ENCODE measurements at places on chromosomes 13 and 19.
A peak's percentile ranks its signal among the peaks of the same experiment; 100 is the strongest.

- DNase-seq = no peak
These were observed 65.6 kb downstream of the WASF3 start for GRCh38 chr13:26623125-26623524.

DNA sequence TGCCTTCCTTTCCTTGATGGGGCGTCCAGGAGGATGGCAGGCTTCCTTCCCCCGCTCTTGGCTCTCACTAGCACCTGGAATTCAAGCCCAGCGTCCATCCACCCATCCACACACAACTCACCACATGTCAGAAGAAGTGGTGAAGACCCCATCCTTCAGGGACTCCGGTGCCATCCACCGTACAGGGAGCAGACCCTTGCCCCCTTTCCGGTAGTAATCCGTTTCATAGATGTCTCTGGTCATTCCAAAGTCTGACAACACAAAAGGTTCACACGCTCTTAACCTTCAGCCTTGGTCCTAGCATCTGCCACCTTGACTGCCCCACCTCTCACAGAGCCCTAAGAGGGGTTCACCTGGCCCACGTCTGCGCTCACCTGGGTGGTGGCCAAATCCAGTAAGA is 51.0 kb downstream of the ZNF557 start:
- no peak for DNase-seq

GRCh38 chr19:16463991-16464575 is 7.7 kb downstream of the EPS15L1 start:
- no peak for DNase-seq

DNA sequence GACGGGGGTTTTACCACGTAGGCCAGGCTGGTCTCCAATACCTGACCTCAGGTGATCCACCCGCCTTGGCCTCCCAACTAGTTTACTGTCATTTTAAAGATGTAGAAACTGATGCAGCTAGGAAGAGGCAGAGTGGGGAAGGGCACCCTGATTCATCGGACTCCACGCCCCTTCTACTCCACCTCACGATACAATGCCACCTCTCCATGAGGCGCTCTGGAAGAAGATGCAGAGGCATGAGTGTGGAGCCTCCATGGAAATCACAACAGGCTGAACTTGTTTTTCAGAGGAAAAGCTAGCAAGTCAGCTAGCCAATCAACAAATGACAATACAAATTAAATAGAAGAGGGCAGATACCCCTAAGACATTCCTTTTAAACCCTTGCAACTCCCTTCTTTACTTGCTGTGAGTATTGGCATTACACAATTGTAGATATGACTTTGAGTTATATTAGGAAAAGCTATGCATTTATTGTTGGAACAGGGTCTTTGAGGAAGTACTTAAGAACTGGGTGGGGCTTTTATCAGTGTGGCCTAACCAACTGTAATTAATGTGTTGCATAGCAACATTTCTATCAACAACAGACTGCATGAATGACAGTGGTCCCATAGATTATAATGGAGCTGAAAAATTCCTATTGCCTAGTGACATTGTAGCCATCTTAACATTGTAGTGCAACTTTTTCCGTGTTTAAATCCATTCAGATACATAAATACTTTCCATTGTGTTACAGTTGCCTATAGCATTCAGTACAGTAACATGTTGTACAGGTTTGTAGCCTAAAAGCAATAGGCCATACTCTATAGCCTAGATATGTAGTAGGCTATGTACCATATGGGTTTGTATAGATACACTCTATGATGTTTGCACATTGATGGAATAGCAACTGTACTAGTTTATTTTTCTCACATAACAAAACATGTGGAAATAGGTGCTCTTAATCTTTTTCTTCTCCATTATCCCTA is 17.6 kb downstream of the WDFY2 start:
- no peak for DNase-seq

GRCh38 chr19:5293612-5294378 is 46.8 kb downstream of the PTPRS start:
- DNase-seq = no peak

DNA sequence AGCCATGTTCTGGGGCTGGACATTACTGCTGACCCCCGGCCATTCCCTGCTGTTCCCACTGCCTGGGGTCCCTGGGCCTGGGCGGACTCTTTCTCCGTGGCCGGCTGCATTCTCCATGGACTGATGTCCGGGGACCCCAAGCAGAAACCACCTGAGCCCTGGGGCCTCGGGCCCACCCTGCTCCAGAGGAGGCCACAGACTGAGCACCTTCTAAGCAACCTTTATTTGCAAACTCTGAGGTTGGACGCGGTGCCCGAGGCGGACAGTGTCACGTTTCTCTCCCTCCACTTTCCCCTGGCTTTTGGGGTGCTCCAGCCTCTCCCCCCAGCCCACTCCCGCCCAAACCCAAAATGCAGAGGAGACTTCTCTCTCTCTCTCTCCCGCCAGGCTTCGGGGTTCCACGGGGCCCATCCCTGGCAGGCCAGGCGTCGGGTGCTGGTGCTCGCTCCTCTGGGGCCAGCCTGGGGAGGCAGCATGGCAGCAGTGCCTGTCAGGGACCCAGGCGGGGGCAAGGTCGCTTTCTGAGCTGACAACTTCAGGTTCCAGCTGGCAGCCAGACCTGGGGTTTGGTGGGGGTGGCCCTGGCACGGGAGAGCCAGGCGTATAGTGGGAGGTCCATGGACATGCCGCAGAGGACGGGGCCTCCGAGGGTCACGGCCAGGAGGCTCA is 2.3 kb upstream of the C19orf25 start:
- DNase-seq = no peak

DNA sequence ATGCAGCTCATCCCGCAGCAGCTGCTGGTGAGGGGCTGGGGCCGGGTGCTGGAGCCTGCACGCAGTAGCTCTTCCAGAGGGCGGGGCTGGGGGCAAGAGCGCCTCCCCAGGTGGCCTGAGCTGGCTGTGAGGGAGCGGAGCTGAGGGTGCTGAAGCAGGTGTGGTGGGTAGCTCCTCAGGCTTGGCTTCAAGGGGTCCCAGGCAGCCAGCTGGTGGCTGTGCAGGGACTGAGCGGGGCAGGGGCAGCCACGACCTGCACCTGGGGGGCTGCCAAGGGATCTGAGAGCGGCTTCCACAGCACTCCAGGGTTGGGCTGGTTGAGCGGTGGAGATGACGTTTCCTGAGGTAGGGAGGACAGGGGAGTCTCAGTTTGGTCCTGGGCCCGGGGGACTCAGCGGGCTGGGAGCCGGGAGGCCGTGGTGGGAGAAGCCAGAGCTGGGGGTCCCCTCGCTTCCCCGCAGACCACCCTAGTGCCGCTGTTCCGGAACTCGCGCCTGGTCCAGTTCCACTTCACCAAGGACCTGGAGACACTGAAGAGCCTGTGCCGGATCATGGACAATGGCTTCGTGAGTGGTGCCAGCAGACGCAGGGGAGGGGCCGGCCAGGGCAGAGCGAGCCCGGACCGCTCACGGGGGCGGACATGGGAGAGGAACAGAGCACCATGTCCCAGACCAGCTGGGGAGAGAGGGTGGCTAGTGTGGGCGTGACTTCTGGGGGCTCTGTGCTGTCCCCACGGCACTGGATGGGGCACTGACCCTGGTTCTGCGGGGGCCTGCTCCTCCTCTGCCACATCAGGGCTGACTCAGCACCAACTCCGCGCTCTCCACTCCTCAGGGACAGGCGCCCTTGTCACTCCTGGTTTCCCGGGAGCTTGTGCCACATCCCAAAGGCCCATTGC is 7.4 kb downstream of the PTOV1 start:
- DNase-seq = no peak

- DNase-seq = no peak
These were observed 214.1 kb upstream of the KL start for GRCh38 chr13:32802159-32802558.

GRCh38 chr13:110237875-110238817 is 68.8 kb downstream of the COL4A1 start:
- DNase-seq = no peak

DNA sequence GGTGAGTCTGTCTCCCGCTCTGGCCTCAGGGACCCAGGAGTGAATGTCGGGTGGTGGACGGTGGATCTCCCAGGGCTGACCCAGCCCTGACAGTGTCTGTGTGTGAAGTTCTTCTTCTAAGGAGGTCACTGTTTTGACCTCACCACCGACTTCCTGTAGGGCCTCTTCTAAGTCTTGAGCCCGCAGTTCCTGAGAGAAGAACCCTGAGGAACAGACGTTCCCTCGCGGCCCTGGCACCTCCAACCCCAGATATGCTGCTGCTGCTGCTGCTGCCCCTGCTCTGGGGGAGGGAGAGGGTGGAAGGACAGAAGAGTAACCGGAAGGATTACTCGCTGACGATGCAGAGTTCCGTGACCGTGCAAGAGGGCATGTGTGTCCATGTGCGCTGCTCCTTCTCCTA is at the start of gene SIGLEC7:
SIGLEC7 (plus strand) TSS at position 183 of the 400 bp plus-strand sequence; CDS start at position 252, 69 bp downstream.
- DNase-seq = no peak

- no peak for DNase-seq
These were observed 137.9 kb downstream of the PCDH20 start for GRCh38 chr13:61277586-61278276.

DNA sequence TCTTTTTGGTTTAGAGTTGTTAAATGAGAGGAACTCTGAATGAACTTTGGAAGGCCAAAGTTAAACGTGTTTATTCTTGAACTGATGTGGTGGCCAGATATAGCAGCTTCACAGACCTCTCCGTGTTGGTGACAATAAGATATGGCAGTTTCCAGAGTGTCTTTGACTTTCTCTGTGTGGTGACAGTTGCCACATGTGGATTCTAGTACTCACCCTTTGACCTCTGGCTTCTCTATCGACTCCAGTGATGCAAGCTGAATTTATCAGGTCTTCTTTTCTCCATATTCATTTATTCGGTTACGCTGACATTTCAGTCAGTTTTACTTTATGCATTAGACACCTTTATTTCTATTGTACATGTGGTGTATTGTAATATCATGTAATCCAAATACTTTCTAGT is 1469.5 kb downstream of the SLITRK1 start:
- no peak for DNase-seq

DNA sequence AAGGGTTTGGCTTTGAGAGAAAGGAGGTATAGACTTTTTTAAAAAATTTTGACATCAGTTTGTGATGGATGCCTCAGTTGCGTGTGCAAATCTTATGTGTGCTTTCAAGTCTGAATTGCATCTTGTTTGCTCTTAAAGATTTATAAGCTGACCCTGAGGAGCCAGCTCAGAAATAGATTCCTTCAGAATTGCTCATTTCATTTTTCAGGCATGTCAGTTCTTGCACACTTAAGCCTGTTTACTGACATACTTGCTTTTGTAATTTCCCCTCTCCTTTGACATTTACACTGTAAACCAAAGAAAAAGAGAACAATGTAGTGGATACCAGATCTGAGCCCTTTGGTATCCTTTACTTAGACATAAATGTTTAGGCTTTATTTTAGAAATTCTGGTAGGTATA is 87.6 kb downstream of the RNF17 start:
- DNase-seq = no peak

DNA sequence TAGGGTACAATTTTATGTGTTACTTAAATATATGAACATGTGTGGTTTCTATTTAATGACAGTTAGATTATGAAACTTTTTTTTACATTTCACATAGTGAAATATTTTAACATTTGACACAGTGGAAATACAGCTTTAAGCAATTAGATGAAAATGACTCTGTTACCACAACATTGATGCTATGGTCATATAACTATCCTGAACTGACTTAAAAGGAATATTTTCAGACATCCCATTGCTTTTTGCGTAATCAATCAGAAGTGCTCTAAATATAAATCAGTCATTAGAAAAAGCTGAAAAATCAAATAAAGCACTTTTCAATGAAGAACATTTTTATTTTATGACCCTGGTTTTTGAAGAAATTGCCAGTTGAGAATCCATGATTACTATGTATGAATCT is 80.3 kb downstream of the UFM1 start:
- DNase-seq = no peak

GRCh38 chr19:48511321-48511731 is 309 bp downstream of the LMTK3 start:
- DNase-seq = no peak

- no peak for DNase-seq
These were observed 16.2 kb downstream of the PKN1 start for GRCh38 chr19:14449321-14449720.

- DNase-seq = no peak
These were observed 5.8 kb upstream of the TMC4 start for GRCh38 chr19:54178581-54179261.

- DNase-seq = no peak
These were observed 114.8 kb downstream of the KATNAL1 start for GRCh38 chr13:30192320-30193093.

GRCh38 chr13:80151016-80151415 is 189.9 kb downstream of the SPRY2 start:
- DNase-seq = no peak

GRCh38 chr19:19619181-19619848 is 828 bp upstream of the PBX4 start:
- no peak for DNase-seq

DNA sequence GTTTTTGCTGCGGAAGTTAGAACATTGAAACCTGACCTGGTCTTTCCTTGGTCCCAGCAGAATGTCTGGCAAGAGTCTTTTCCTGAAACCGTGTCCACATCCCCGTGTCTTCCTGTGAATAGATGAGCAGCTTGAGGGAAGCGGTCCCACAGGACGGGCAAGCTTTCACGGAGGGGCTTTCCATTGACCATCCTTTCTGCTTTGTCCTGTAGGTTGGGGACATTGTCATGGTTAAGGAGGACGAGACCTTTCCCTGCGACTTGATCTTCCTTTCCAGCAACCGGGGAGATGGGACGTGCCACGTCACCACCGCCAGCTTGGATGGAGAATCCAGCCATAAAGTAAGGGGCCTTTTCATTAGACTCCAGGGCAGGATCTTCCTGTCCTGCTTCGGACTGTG is 126.0 kb downstream of the ATP11A start:
- no peak for DNase-seq

DNA sequence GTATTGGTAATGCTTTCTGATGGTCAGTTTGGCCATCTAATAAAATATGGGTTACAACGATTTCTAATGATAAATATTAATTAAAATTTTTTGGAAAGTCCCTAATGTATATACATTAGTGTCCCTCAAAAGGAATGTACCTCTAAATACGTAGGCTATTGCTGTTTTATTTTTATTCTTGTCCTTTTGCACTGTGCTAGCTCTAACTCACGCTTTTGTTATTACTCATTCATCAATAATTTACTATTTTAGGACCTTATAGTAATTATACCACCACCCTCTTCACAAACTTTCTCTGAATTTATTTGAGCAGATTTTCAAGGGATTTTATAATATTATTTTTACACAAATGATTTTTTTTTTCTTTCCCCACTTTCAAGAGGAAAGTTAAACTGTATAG is 795.9 kb upstream of the PCDH9 start:
- DNase-seq = no peak

DNA sequence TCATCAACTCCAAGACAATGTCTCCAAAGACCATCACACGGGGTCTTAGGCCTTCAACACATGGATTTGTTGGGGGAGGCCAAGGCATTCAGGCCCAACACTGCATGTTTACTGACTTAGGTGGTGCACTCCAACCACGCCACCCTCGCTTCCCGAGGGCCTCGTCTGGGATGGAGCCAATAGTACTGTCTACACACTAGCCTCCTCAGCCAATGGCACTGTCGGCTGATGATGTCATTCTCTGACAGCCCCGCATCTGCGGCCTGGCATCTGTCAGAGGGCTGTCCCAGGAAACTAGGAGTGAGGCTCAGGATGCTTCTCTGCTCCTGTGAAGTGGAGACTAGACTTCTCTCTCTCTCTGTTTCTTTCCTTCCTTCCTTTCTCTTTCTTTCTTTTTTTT is 96.6 kb downstream of the TEX26 start:
- no peak for DNase-seq

- DNase-seq = peak; percentile 95
These were observed 700 bp upstream of the SLC25A23 start for GRCh38 chr19:6460099-6460884.
